Neural progenitor cell (in vitro differentiated cells): ENCODE measurements at places on chromosomes 7 and 10. TPM values are rescaled to one million over a fixed set of nuclear protein-coding genes. Genes with fewer than 3 reads are reported as not detected.
A peak's percentile ranks its signal among the peaks of the same experiment; 100 is the strongest.

Gene NYAP1
- 1.2 and 6.7 TPM in 2 replicates for total RNA-seq

GRCh38 chr7:90621125-90621746, 25.1 kb downstream of the CDK14 start:
- no peaks in the 10 kb centered on the region for H3K27me3 ChIP-seq
- H3K36me3 ChIP-seq: no peaks in the 10 kb centered on the region
- H3K27ac ChIP-seq: peak overlapping the region; percentile 76

DNA sequence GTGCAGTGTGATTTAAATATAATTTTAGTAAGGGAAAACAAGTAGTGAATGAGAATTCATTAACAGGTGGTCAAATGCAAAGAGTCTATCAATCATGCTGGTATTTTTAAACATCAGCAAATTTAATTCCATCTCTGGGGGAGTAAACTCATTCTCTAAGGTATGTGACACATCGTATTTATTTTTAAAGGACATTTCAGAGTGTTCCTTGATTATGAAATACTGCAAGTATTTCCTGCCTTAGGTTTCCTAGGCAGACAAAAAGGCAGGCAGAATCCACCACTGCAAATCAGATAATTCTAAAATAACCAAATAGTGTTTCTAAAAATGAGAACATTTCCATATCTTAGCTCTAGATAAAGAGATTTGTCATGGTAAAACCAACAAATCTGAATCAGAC, 193.8 kb downstream of the LRRTM3 start:
- no peaks in the 10 kb centered on the region for H3K36me3 ChIP-seq
- no peaks in the 10 kb centered on the region for H3K27me3 ChIP-seq
- no peak overlapping the region for H3K4me3 ChIP-seq

Gene SLC13A4
- 0.28 and 1.9 TPM in 2 replicates for total RNA-seq

GRCh38 chr7:123716877-123717276, 31.9 kb downstream of the WASL start:
- no peaks in the 10 kb centered on the region for H3K27me3 ChIP-seq
- no peak overlapping the region for H3K27ac ChIP-seq
- H3K4me1 ChIP-seq: peaks cover 5% of the 10 kb centered on the region
- H3K4me3 ChIP-seq: no peak overlapping the region
- no peak for DNase-seq

DNA sequence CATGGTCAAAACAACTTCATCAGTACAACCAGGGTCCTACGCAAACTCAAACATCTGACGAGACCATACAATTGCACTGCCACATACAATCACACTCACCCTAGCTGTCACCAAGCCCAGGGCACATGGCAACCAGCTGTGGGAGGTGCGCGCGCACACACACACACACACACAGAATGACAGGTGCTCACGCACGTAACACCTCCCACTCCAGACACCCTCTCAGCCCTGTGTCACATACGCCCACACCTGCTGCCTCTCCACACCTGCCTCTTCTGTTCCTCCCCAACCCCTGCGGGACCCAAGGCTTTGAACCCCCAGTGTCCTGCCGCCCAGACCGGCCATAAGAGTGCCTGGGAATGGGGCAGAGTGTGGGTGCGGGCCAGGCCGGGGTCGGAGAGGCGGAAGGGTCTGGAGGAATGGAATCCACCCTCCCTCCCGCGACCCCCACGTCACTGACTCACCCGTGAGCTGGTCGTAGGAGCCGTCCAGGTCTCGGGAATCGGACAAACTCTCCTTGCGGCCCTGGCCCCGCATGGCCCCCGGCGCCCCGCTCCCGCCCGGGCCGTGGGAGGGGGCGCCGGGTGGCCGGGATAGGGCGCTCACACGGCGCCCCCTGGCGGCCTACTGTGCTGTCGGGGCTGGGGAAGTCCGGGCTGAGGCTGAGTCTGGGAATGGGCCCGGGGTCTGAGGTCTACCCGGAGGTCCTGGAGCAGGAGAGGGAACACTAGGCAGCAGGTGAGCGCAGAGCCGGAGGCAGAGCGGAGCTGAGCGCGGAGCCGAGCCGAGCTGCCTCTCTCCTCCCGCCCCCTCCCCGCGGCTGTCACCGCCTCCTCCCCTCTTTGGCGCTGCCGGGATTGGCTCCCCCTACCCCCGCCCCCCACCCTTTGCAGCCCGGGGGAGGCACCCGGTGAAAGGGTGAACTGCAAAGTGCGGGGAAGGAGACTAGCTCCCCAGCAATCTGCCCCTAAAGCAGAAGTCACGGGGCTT, at the start of gene KCNIP2:
TSS of gene KCNIP2 (minus strand) at position 769 of the 990 bp plus-strand sequence. CDS start at position 537, 232 bp downstream.
- DNase-seq: peak; percentile 88
- no peak within 1 kb of the TSS for H3K27ac ChIP-seq
- peaks cover 23% of the 10 kb centered on the region for H3K4me1 ChIP-seq
- no peaks in the 10 kb centered on the region for H3K36me3 ChIP-seq
- H3K4me3 ChIP-seq: peak within 1 kb of the TSS; percentile 62

- no peak overlapping the region for H3K4me3 ChIP-seq
- no peaks in the 10 kb centered on the region for H3K36me3 ChIP-seq
- H3K4me1 ChIP-seq: no peaks in the 10 kb centered on the region
- DNase-seq: no peak
- H3K27ac ChIP-seq: no peak overlapping the region
- no peaks in the 10 kb centered on the region for H3K27me3 ChIP-seq
Measured at GRCh38 chr7:1542841-1543747, 12.6 kb downstream of the MAFK start.

DNA sequence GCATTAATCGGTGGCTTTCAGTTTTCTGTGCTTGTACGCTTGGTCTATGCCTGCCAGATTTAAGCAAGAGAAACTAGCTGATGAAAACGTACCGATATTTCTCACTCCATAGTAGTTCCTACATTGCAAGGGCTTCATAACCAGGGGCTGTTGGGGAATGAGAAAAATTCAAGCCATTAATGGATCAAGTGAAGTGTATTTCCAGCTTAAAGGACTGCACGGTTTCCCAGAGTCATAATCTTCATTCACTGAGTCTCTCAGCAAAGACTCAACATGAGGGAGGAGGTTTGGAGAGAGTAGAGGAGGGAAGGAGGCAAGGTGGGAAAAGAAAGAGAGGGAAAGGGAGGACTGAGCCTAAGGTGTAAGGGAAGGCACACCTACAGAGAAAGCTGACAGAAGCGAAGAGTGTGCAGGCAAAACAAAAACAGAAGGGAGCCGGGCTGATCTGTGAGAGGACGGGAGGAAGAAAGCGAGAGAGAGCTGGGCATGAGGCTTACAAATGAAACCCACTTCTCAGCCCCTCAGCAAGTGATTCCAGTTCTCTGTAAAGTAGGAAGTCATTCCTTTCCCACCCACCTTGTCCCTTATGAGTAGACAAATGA, 625 bp downstream of the GIMAP2 start:
- H3K4me3 ChIP-seq: no peak overlapping the region
- DNase-seq: no peak
- peaks cover 4% of the 10 kb centered on the region for H3K27me3 ChIP-seq
- no peak overlapping the region for H3K27ac ChIP-seq

- no peaks in the 10 kb centered on the region for H3K27me3 ChIP-seq
- peaks cover 3% of the 10 kb centered on the region for H3K4me1 ChIP-seq
- no peak for DNase-seq
- no peaks in the 10 kb centered on the region for H3K36me3 ChIP-seq
- no peak overlapping the region for H3K4me3 ChIP-seq
Measured at GRCh38 chr7:137685433-137686164, 161.2 kb downstream of the DGKI start.

Gene COL28A1
- total RNA-seq: 0.43 and 0.60 TPM in 2 replicates

Gene COL13A1
- 1.3 and 9.5 TPM in 2 replicates for total RNA-seq

DNA sequence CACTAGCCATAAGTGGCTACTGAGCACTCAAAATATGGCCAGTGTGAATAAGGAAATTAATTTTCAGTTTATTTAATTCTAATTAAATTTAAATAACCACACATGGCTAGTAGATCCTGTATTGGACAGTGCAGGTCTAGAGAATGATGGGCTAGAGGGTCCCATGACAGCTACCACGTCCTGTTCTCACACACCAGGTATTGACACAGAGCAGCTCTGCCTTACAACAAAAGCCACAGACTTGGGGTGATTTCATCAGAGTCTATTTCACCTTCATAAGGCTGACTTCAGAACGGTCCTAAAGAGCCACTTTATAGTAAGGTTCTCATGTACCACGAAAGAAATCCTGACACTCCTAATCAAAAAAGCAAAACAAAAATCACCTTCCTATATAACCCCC, 111.3 kb downstream of the UBE2H start:
- no peaks in the 10 kb centered on the region for H3K36me3 ChIP-seq
- DNase-seq: no peak
- H3K4me1 ChIP-seq: peaks cover 39% of the 10 kb centered on the region
- H3K4me3 ChIP-seq: no peak overlapping the region
- no peak overlapping the region for H3K27ac ChIP-seq

DNA sequence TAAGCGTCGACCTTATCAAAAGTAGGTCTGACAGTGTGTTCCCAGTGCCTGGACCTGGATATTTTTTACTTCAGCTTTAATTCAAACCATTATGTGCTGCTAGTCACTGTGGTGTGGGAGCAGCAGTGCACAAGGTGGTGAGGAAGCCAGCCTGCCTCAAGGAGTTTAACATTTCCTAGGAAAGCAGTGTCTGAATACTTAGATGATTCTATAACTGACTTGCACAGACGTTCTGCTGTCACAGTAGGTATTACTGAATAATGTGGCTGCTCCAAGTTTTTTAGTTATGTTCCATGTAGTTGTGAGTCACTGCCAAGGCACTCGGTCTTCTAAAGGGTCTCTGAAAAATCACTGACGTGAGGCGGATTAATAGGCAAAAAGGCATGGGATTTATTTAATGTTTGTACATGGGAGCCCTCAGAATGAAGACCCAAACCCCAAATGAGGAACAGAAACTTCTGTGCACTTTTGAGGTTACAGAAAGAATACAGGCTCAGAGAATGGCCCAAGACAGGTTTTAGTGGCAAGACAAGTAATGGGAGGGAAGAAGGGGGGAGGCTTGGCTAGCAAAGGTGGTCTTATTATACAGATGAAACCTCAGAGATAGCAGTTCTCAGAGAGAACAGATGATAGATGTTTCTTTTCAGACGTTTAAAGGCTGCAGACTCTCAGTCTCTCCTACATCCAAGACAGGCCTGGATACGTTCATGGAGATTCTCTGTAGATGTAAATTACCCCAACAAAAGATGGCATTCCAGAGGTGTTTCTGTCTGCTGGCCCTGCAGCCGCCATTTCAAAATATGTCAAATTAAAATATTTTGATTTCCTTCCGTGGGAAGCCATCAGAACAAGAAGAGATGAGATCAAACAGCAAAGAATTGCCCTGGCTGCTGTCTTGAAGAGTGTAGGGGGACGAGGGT, 209.3 kb downstream of the SDK1 start:
- no peak overlapping the region for H3K4me3 ChIP-seq
- no peak for DNase-seq
- no peaks in the 10 kb centered on the region for H3K27me3 ChIP-seq
- no peaks in the 10 kb centered on the region for H3K36me3 ChIP-seq
- peaks cover 4% of the 10 kb centered on the region for H3K4me1 ChIP-seq
- no peak overlapping the region for H3K27ac ChIP-seq

Gene OR2A7
- total RNA-seq: 0.15 and 0.74 TPM in 2 replicates

Gene DDX21
- total RNA-seq: 51.2 and 69.9 TPM in 2 replicates
